ENCODE measurements at places on chromosomes 4 and X. TPM values are rescaled to one million over a fixed set of nuclear protein-coding genes. Genes with fewer than 3 reads are reported as not detected.
A peak's percentile ranks its signal among the peaks of the same experiment; 100 is the strongest.

The GPRASP1 gene
- 0.74 TPM for polyA plus RNA-seq

DNA sequence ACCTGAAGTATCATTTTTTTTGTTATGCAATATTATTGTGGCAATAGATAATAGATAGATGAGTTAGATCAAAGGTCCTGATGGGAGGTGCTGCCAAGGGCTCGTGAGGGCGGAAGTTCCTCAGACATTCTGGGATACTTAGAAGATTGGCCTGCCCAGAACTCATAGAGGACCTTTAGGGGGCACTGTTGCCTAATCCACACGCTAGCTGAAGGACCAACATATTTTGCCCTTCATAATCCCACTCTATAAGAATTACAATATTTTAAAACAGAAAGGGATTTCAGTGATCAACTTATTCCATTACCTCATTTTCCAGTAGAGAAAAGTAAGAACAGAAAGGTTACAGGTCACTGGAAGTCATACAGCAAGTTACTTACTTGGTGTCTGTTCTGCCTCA lies 22.9 kb upstream of the COX7B2 start:
- peak; percentile 63 for DNase-seq
- H3K27ac ChIP-seq, result no peak overlapping the region
- no peaks in the 10 kb centered on the region for H3K4me1 ChIP-seq
- H3K36me3 ChIP-seq, result no peaks in the 10 kb centered on the region
- no peak overlapping the region for H3K4me3 ChIP-seq
- no peaks in the 10 kb centered on the region for H3K27me3 ChIP-seq

The SUPT20HL1 gene
- not detected for polyA plus RNA-seq

DNA sequence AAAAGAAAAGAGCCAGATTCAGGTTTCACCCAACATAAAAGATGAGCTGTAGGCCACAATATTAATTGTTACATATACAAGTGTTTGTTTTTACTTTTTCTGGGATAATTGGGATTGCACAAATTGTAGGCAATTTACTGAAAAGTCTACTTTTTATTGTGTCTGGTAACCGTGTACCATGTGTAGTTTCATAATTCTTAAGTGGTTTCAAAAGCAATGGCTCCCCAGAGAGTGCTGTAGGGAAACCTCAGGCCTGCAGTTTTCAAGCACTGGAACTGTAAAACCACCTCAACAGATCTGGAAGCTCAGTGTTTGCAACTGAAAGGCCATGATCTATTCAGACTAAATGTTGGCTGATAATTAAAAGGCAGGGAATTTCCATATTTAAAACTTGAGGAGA lies 53.9 kb upstream of the MMAA start:
- no peaks in the 10 kb centered on the region for H3K36me3 ChIP-seq
- no peak overlapping the region for H3K27ac ChIP-seq
- H3K27me3 ChIP-seq, result no peaks in the 10 kb centered on the region
- H3K4me1 ChIP-seq, result no peaks in the 10 kb centered on the region

GRCh38 chr4:139200102-139200501 lies 23.1 kb upstream of the ELF2 start:
- H3K27ac ChIP-seq, result no peak overlapping the region
- no peak for DNase-seq
- no peaks in the 10 kb centered on the region for H3K4me1 ChIP-seq
- H3K36me3 ChIP-seq, result no peaks in the 10 kb centered on the region
- H3K27me3 ChIP-seq, result no peaks in the 10 kb centered on the region
- no peak overlapping the region for H3K4me3 ChIP-seq

- H3K4me1 ChIP-seq, result no peaks in the 10 kb centered on the region
- H3K27me3 ChIP-seq, result no peaks in the 10 kb centered on the region
- H3K27ac ChIP-seq, result no peak overlapping the region
- H3K36me3 ChIP-seq, result no peaks in the 10 kb centered on the region
- DNase-seq, result no peak
- H3K4me3 ChIP-seq, result no peak overlapping the region
These were observed 162.6 kb downstream of the INPP4B start for GRCh38 chr4:142683503-142683902.

DNA sequence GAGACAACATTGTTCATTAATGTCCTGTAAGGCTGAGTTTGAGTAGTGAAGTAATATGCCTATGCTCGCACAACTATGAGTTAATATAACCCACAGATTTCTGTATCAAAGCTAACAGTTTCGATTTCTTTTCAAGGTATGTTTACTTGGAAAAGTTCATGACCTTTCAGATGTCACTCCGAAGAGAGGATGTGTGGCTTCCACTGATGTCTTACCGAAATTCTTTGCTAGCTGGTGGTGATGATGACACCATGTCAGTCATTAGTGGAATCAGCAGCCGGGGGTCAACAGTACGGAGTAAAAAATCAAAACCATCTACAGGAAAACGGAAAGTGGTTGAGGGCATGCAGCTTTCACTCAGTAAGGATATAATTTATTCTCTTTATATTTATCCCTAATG lies 124.9 kb downstream of the STAG2 start:
- no peaks in the 10 kb centered on the region for H3K27me3 ChIP-seq
- H3K36me3 ChIP-seq, result peaks cover 8% of the 10 kb centered on the region
- H3K4me3 ChIP-seq, result no peak overlapping the region
- H3K27ac ChIP-seq, result no peak overlapping the region

- no peaks in the 10 kb centered on the region for H3K4me1 ChIP-seq
- H3K4me3 ChIP-seq, result no peak overlapping the region
- H3K27me3 ChIP-seq, result no peaks in the 10 kb centered on the region
These were observed 67.2 kb upstream of the CCSER1 start for GRCh38 chr4:90060039-90060438.

Data from lung (tissue), 17 donors.